Fibroblast of upper back skin (primary cell): ENCODE measurements at places on chromosomes 2 and 18.

DNA sequence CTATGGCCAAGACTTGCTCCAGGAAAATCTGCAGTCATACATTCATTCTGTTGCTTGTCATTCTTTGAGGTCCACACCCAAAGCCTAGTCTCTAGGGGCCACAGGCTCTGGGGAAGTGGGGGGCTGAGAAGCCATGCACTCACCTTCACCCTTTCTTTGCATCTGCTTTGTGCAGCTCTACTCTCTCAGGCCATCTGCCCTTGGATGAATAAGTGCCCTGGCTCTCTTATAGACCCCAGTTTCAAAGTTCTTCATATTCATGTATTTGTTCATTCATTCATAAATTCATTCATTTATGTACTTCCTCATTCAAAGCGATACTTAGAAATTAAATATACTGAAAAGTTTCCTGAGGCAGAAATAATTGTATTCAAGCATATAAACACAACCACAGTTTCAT is 130.3 kb upstream of the FAM98A start:
- no peak for DNase-seq

DNA sequence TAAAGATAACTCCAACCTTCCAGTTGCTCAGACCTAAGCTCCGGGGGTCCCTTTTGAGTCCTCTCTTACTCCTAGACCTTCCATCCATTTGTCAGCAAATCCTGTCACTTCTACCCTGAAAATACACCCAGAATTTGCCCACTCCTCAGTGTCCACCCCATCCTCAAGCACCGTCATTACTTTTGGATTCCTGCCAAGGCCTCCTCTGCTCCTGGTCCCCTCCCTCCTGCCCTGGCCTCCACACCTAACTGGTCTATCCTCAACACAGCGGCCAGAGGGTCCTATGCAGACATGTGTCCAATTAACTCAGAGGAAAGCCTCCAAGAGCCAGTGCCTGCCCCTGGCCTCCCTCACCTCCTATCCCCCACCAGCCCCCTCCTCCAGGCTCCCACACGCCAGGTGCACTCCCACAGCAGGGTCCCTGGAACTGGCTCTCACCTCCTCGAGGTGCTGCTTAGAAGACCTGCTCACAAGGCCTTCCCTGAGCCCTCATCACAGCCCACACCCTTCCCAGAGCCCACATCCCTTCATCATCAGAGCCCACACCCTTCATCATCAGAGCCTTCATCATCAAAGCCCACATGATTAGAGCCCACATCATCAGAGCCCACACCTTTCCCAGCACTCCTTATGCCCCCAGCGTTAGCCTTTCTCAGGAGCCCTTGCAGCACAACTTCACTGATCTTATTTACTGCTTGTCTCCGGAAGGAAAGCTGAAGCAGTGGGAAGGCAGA is 20.4 kb downstream of the FAM178B start:
- no peak for DNase-seq

DNA sequence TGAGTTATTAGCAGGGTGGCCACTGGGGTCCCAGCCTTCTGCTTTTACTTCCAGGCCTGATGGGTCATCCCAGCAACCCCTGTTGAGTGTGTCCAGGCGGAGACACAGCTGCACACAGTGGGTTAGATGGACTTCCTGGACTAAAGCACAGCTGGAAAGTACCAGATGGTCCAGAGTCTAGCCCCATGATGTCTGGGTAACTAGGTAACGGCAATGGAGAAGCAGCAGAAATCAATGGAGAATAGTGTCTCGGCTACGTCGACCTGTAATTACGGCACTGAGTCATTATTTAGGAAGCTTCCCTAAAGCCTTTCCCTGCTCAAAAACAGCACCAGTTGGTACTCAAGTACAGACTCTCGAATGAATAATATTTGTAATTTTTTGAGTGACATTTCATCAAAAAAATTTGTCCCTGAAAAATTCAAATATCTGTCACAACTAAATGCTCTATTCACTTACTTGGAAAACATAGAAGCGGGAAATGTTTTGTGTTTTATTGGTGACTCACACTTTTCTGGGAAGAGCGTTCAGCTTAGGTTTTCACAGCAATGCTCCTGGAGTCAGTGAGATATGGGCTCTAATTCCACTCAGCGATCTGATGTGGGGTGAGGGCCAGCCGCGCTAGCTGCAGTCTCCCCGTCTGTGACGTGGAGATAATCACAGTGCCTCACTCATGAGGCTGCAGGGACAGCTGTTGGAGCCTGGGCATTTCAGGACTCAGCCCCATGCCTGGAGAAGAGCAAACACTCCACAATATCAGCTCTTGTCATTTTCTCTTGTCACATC is 16.2 kb upstream of the ARL4C start:
- peak; percentile 36 for DNase-seq

DNA sequence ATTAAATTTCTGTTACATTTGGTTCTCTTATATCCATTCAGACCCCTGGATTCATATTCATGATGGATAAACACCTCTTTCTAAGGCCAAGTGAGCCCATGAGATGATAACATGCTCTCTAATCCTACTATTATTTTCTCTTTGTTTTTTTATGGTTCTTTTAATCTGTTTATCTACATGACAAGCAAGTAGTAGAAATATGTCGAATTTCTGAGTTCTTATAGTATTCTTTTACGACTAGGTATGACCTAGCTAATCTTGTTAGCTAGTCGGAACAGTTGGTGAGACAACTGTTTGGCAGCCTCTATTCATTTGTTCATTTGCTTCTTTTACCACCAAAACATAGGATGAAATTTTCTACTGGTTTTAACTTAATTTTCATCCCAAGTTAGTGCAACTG is 98.1 kb upstream of the SCG2 start:
- DNase-seq, result no peak

DNA sequence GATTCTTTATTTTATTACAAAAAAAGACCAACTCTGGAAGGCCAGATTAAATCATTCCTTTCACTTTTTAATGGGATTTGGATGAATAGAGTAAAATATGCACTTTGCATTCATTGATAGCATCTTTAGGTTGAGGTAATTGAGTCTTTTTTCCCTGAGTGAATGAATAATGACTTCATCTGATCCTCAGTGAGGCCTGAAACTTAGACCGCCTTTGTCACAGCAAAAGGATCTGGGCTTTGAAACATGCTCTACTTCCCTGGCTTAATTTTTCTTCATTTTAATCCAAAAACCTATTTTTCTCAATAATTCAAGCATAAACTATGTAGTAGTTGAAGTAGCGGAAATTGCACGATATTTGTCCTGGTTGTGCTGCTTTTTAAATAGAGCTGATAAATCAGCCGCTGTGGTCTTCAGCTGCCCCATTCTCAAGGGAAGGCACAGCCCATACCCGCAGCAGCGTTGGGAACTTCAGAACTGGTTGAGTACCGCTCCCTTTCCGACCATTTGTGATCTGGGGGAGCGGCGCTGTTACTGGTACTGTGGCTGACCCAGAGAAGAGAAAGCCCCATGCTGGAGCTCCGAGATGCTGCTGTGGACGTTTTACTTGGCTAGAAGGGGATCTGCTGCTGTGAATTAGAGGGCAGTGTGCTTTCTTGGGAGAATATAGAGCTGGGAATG is 145.3 kb upstream of the NFATC1 start:
- no peak for DNase-seq

GRCh38 chr2:236951830-236952475 is 133.7 kb upstream of the COPS8 start:
- no peak for DNase-seq

GRCh38 chr2:235024191-235024860 is 72.5 kb downstream of the SH3BP4 start:
- DNase-seq, result peak; percentile 77

DNA sequence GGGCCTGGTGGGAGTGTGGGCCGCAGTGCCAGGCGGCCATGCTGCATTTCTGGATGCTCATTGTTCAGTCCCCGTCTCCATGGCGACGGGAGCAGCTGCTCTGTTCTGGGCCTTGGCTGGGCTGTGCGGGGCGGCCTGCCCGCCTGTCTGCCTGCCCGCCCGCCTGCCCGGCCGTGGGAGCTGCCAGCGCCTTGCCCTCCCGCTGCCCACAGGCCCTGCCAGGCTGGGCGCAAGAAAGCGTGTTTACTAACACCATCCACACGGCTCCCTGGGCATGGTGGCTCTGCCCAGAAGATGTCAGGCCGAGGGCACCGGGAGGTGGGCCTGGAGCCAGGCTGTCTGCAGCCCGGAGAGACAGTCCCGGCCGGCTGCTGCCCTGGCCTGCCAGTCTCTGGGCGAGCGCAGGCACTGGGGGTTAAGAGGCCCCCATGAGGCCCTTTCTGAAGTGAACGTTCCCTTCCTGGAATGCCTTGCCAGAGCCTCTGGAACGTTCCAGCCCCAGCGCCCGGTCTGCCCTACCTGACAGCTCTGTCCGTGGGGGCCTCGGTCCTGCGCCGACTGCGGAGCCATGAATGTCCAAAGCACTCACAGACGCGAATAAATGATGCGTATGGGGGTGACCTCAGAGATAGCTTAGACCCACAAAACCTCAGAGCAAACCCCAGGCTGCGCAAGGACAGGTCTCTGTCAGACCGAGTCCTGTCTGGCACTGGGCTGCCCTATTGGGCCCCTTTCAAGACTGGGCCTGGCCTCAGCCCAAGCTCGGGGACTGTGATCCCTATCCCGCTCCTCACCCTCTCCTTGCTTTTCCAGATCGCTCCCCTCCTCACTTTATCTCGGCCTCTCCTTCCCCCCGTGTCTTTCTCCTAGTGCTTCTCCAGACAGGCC is 44.3 kb downstream of the MYCN start:
- no peak for DNase-seq

- DNase-seq, result peak; percentile 86
Measured at GRCh38 chr2:45812011-45812500, 160.6 kb downstream of the PRKCE start.

DNA sequence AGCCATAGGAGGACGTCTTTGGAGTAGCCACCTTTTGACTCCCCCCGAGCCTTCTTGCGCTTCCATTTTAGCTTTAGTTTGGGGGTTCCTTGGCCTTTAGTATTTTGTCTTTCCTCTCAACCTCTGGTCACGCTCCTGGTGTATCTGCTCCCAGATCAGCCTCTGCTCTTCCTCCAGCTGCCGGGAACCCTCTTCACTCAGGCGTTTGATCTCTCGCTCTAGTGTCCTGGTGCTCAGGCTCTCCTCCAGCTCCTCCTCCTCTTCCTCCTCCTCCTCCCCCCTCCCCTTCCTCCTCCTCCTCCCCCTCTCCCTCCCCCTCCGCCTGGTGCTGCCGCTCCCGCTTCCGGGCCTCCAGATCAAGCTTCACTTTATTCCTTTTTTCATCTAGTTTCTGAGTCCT is 1082.3 kb upstream of the TMEFF2 start:
- no peak for DNase-seq

- DNase-seq, result peak; percentile 99
Measured at GRCh38 chr2:196399722-196400691, 228.6 kb upstream of the STK17B start.

DNA sequence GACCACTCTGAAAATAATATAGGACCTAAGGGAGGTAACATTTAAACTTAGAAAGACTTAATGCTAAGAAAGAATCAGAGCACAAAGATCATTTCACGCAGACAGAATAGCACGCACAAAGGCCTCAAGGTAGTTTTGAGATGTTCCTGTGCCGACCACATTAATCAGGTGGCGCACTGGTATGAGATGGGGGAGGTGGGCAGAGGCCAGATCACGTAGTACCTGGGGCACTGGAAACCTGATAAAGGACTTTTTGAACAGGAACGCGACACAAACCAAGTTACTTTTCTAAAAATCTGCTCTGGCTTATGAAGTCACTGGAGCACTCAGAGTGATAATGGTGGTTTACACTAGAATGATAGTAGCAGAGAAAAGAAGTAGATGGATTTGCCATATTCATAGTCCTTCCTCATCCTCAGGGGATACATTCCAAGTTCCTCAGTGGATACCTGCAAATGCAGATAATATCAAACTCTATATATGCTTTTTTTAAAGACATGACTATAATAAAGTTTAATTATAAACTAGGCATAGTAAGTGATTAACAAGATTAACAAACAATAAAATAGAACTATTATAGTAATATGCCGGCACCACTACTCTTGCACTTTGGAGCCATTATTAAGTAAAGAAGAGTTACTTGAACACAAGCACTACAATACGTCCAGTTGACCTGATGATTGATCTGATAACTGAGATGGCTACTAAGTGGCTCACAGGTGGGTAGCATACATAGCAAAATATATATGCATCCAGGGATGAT is 42.6 kb upstream of the CDCA7 start:
- no peak for DNase-seq

DNA sequence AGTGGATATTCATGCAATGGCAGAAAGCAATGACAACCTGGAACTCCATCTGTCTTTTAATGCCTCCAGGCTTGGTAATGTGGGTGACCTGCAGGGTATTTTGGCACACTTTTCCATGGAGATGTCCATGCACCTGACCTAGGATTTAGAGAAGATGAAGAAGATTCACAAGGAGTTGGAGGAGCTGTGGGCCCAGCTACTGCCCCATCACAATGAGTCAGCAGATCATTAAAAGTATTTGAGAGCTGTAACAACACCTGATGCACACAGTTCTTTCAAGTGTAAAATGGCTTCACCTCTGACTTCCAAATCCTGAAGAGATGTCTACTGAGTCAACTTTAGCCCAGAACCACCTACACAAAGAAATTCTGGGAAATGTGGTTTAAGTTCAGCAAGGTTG is 22.1 kb upstream of the OSR1 start:
- no peak for DNase-seq

DNA sequence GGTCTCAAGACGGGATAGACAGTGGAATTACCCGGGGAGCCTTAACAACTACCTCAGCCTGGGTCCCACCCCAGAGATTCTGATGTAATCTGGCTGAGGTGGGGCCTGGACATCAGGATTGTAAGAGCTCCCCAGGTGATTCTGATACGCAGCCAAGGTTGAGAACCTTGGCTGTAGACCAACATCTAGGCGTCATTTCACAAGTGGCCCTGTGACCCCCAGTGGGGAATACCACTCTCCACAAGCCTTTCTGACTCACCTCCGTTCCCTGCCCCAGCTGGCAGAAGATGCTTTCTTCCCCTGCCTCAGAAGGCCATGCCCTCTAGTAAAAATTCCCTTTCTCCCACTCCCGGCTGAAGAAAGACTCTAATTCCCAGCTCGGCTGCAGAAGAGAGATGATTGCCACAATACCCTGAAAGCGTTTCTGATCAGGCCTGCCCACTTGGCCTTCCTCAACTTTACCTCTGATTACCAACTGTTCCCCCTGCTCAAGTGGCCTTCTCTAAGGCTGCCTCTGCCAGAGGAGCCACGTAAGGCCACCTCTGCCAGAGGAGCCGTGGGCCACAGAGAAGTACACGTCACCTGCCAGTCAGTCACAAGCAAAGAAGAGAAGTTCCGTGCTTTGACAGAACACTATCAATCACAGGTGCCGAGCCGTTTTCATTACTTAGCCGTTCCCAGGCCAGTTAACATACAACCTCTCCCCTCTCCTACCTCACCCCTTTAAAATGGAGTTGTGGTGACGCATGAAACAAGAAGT is 116.8 kb upstream of the PKDCC start:
- no peak for DNase-seq

DNA sequence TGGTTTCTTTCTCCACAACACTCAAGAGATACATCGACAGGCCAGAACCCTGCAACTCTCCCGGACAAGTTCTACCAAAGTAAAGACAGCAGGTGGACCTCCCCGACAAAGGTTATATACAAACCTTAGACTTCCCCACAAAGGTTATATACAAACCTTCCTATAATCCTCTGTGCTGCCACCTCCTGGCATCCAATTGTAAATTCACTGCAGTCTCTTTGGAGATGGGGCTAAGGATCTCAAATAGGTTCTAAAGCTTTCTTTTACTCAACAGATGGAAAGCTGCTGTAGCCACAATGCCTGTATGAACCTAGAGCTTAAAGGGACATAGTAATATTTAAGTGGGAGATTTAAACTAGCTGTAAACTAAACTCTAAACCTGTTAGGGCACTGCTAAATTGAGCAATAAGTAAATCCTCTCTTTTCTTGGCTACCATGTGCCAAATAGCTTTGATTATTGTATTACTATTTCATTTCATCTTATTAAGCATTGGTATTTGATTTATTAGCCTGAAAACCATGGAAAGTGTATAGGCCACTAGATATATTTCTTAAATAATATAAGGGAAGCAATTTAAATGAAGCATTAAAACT is 9.8 kb upstream of the MREG start:
- DNase-seq, result peak; percentile 38
